ENCODE measurements at places on chromosomes 1 and 21. TPM values are rescaled to one million over a fixed set of nuclear protein-coding genes. Genes with fewer than 3 reads are reported as not detected.

DNA sequence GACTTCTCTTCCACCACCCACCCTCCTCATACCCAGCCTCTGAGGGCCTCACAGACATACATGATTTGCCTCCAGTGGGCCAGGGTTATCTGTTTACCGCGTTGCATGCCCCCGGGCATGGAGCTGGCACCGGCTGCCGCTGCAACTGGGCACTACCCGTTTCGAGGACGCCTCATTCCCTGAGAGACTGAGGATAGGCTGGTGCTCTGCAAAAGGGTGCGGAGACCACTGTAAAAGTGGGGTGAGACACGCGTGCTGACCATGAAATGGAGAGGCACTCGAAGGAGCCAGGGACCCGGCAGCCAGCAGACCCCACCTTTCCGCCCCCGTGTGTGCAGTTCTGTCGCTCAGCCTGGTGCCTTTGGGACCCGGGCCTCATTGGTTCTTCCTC lies 20.6 kb downstream of the TP73 start:
- no peaks in the 10 kb centered on the region for H3K27me3 ChIP-seq
- no peak overlapping the region for H3K27ac ChIP-seq
- no peak overlapping the region for H3K4me3 ChIP-seq
- H3K36me3 ChIP-seq, result no peaks in the 10 kb centered on the region
- no peak for DNase-seq

GRCh38 chr21:41774467-41775148 lies 7.8 kb upstream of the RIPK4 start:
- DNase-seq, result no peak
- H3K4me1 ChIP-seq, result no peaks in the 10 kb centered on the region
- no peaks in the 10 kb centered on the region for H3K36me3 ChIP-seq

- peak overlapping the region; percentile 73 for H3K4me3 ChIP-seq
- no peak overlapping the region for H3K27ac ChIP-seq
- DNase-seq, result peak; percentile 50
- H3K27me3 ChIP-seq, result no peaks in the 10 kb centered on the region
Observed at GRCh38 chr1:228488125-228488817, 1.1 kb downstream of the RNF187 start.

DNA sequence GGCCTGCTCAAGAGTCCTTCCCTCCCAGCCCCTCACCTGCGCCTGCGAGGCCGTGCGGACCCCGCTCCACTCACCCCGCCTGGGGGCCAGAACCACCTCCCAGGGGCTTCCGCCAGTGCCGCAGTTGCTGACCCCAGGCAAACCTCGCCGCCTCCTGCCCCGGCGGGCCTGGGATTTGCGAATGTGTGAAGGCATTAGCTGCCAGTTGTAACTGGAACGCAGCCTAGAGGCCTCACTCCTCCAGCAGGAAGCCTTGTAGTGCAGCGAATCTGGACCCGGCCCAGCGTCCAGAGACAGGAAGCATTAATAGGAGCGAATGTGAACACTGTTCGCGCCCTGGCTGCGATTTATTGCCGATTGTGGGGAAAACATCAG lies 140.9 kb upstream of the ARHGEF16 start:
- peak; percentile 91 for DNase-seq
- H3K27ac ChIP-seq, result peak overlapping the region; percentile 80
- H3K36me3 ChIP-seq, result no peaks in the 10 kb centered on the region
- peaks cover 12% of the 10 kb centered on the region for H3K4me1 ChIP-seq
- no peaks in the 10 kb centered on the region for H3K27me3 ChIP-seq

GRCh38 chr1:168960114-168960513 lies 146.4 kb upstream of the ATP1B1 start:
- no peak for DNase-seq
- H3K36me3 ChIP-seq, result no peaks in the 10 kb centered on the region
- no peak overlapping the region for H3K27ac ChIP-seq
- H3K27me3 ChIP-seq, result no peaks in the 10 kb centered on the region
- H3K4me3 ChIP-seq, result no peak overlapping the region

DNA sequence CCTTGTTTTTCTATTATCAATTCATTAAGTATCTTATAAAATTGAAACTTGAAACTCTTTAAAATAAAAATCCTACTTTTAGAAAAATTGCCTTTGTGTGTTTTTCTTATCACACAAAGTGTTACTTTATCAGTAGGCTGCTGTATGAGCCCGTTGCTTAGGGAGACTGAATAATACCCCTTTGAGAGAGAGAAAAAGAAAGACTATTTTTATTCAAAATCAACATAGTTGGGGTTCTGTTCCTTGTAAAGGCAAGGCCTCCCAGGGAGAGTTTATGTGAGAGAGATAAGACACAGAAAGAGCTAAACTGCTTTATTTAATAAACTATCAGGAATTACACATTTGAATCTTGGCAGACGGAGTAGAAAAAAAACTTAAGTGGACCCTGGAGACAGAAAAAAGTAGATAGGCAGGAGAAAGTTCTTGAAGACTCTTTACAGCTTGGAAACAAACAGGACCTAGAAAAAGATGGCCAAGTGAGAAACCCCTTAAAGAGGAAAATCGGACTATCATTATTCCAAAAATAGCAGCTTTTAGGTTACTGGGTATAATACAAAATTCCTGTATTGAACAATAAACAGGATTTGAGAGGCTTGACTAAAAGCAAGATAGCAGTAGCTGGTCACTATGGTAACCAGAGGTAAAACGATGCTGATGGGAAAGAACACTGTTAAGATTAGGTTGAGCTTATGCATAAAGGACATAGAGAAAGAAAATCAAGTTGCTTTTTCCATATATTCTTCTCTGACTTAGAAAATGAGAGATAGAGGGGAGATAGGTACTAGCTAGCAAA lies 170.9 kb downstream of the LRRC7 start:
- no peak overlapping the region for H3K4me3 ChIP-seq
- no peaks in the 10 kb centered on the region for H3K36me3 ChIP-seq
- DNase-seq, result no peak
- H3K4me1 ChIP-seq, result no peaks in the 10 kb centered on the region

DNA sequence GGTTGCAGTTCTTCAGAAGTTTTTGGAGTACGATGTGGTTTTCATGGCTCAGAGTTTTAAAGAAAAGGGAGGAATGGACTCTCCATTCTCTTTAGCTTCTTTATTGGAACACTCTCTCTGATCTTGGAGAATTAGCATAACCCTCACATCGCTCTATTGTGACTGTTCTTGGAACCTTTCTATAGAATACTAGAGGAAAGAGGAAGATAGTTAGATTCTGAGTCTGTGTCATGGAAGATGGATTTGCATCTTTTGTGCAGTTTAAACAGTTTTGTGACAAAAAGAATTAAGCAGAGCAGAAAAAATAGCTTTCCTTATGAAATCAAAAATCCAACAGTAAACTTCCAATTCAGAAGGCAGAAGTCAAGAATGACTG lies 61.0 kb downstream of the KCNJ6 start:
- no peaks in the 10 kb centered on the region for H3K27me3 ChIP-seq
- H3K4me3 ChIP-seq, result no peak overlapping the region
- no peaks in the 10 kb centered on the region for H3K4me1 ChIP-seq

DNA sequence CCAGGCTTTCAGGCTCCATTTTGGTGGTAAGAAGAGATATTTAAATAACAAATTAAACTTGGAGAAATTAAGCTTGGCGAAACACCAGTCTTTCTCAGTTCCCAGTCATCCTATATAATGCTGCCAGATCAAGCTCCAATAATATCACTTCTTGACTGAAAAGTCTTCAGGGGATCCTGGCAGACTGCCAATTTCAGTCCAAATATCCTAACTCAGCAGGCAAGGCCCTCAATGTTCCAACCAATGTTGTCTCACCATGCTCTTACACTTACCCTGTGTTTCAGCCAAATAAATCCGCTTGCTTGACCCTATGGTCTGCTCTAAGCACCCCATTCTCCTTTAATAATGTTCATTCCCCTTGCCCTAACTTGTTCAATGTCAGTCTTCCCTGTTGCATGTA lies 39.9 kb upstream of the BCL10 start:
- H3K27me3 ChIP-seq, result no peaks in the 10 kb centered on the region
- no peak for DNase-seq
- peaks cover 8% of the 10 kb centered on the region for H3K4me1 ChIP-seq
- no peaks in the 10 kb centered on the region for H3K36me3 ChIP-seq

DNA sequence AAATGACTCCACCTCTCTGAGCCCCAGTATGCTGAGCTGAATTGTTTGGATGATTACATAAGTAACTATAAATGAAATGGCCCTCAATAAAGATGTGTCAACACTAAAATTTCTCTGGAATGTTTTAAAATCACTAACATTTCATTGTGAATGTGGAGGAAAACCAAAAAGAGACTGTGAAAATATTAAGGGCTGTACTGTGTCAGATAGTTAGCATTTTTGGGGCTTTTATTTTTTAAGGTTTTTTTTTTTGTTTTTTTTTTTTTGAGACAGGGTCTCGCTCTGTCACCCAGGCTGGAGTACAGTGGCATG lies 6.3 kb downstream of the MYOC start:
- DNase-seq, result no peak
- no peak overlapping the region for H3K27ac ChIP-seq
- no peaks in the 10 kb centered on the region for H3K36me3 ChIP-seq
- no peaks in the 10 kb centered on the region for H3K27me3 ChIP-seq
- H3K4me3 ChIP-seq, result no peak overlapping the region

The OR2T11 gene
- total RNA-seq, result not detected

The CACNA1S gene
- total RNA-seq, result not detected
